Ecto neural progenitor cell (in vitro differentiated cells): ENCODE measurements at places on chromosomes 1 and 21.

GRCh38 chr1:181429462-181429861 lies 53.9 kb upstream of the CACNA1E start:
- no peak for DNase-seq

- no peak for DNase-seq
Observed at GRCh38 chr1:210441028-210441427, 112.3 kb downstream of the HHAT start.

DNA sequence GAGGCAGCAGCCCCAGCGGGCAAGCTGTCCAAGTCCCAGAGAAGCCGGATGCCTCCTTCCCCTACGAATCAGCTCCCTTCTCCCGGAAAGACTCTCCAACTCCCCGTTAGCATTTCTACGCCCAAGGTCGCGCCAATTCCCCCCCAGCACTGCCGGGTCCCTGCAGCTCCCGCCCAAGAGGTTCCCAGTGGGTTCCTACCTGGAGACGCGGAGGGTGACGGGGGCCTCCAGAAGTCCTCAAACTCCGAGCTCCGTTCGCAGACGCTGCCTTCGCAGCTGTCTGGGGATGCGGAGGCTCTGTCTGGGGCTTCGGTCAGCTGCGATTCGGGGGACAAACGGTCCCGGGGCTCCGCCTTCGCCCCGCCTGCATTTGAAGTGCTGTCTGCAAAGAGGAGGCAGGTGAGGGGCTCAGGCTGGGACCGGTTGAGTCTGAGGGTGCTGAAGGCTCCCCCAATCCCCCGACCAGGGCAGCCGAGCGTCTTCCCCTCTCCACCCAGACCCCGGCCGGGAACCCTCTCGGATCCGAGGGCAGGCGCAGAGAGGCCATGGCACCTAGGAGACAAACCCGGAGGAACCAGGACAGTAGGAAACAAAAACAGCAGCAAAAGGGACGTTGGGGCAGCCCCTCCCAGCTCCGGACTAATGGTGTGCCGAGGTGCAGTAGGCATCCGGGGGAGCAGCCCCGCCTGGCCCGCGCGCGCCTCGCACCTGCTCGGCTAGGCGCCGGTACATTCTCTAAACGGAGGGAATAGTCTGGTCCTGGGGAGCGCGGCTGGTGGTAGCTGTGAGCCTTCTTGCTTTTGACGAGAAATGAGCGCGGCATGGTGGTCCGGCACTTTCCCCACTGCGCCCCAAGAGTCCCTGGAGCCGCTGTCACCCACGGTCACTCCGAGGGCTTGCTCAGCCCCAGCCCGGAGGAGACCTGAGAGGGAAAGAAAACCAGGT lies 3.8 kb downstream of the GFI1 start:
- DNase-seq, result peak; percentile 68

DNA sequence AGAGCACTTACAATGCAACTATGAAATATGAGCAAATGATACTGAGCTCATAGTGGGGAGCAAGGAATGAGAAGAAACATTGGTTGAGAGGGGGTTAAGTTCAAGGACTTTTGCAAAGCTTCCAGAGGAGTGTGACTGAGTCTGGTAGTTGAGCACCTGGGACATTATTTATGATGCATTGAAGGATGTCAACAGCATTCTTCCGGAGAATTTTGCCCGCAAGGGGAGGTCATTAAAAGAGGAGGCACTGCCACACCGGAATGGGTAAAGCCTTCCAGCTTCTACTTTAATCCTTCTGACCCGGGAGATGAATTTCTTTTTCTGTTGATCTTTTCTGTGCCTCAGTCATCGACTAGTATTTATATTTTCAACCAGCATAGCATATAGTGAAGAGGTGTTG lies 208.4 kb upstream of the CAMK1G start:
- DNase-seq, result no peak

GRCh38 chr1:192167911-192168700 lies 9.8 kb downstream of the RGS18 start:
- no peak for DNase-seq

GRCh38 chr1:156551869-156552268 lies 20.5 kb downstream of the IQGAP3 start:
- DNase-seq, result no peak

DNA sequence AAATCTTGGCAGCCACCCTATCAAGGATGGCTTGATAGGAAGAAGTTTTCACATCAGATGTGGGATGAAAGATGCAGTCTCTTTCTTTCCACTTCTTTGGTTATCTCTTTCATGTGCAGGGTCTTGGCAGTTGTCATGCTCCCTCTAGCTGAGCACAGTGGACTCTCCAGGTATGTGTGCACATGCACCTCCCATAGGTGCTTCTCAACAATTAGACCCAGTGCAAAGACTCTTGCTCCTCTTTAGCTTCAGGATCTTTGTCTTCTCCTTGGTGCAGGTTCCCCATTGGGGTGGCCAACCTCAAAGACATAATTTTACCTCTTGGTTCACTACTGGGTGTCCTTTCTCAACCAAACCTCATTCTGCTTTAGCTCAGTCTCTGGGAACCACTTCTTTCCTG lies 80.7 kb downstream of the TBX15 start:
- DNase-seq, result no peak

DNA sequence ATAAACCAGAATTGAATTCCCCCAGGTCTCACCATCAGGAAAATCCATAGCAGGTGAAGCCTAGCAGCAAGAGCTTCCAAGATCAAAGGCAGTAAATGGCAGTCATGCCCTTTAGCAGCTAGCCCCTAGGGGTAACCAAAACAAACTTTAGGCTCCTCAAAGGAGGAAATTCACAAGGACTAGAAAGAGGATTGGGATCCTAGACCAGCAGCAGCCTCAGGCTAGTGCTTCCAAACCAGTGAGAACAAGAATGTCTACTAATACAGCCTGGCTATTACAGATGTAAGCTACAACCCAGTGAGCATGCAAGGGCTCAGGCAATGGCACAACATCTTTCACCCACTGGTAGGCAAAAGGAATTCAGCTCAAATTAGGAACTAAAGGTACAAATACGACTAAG lies 11.1 kb upstream of the RIMKLA start:
- DNase-seq, result no peak

DNA sequence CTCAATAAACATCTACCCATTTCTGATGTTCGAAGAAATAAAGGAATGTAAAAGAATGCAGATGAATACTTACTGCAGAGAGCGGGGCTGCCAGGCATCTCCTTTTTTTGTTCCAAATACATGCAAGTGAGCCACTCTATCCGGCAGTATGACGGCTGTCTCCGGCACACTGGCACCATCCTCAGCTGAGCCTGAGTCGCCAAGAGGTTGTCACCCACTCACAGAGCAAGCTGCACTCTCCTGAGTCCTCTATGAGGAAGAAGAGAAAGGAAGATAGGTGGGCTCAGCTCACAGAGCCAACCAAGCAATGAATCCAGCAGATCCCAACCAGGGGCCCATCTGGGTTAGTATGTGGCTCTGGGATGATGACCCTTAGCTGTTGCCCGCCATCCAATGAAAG lies 65.3 kb downstream of the CD46 start:
- no peak for DNase-seq

GRCh38 chr1:34013958-34014737 lies 150.3 kb downstream of the HMGB4 start:
- DNase-seq, result peak; percentile 76

GRCh38 chr1:42657201-42657600 lies 1.0 kb upstream of the PPIH start:
- no peak for DNase-seq

DNA sequence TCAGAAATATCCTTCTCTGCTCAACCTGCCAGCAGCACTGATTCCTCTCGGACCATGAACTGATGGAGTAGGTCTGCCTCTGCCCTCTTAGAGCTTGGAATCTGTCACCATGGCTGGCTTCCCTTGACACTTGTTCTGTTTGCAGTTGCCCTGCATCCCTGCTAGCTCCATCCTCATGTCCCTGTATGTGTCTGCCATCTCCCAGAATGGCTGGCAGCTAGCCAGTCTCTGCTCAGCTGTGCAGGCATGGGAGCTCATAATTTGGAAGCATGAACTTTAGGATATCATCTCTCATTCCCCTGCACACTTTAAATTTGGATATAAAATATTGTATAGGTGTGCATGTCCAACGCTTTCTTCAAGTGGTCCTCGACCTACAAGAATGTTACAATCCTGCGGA lies 95.4 kb downstream of the C1orf94 start:
- DNase-seq, result no peak

GRCh38 chr1:168636200-168636599 lies 59.8 kb downstream of the XCL1 start:
- no peak for DNase-seq

DNA sequence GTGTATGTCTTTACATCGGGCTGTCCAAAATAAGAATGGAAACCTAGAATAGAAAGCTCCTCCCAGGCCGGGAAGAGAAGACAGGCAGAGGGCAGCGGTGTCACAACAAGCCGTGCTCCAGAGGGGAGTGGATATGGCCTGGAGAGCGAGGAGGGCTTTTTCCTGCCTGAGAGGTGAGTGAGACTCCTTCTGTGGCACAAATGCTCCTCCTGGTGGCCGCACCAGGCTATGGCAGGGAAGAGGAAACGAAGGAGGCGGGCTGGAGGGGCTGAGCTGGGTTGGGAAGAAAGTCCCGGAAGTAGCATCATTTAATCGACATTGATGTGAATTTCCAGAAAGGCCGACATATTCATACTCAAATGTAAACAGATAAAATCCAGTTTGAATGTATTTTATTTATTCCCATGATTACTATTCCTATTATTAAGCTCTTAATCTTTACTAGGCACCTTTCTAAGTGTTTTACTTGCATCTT lies 54.7 kb downstream of the MEF2D start:
- DNase-seq, result peak; percentile 91

DNA sequence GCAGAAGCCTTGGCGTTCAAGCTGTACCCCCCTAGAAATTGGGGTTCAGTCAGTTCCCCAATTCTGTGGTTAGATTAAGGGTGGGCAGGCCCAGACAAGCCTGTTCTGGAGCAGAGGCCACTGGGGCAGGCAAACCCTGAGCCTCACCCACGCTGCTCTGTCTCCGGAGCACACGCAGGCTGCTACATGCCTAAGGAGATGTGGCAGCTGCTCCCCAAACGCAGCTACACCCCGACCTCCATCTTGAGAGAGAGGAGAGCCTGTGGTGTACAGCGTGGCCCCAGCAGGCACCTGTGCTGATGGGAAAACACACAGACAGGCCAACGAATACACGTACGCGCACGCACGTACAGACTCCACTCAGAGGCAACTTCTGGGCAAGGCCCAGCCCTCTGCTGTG lies 33.9 kb upstream of the GRHL3 start:
- no peak for DNase-seq

GRCh38 chr1:154158307-154159125 lies 3.6 kb upstream of the NUP210L start:
- no peak for DNase-seq

- DNase-seq, result no peak
Observed at GRCh38 chr1:36776948-36777831, 257.1 kb downstream of the GRIK3 start.

DNA sequence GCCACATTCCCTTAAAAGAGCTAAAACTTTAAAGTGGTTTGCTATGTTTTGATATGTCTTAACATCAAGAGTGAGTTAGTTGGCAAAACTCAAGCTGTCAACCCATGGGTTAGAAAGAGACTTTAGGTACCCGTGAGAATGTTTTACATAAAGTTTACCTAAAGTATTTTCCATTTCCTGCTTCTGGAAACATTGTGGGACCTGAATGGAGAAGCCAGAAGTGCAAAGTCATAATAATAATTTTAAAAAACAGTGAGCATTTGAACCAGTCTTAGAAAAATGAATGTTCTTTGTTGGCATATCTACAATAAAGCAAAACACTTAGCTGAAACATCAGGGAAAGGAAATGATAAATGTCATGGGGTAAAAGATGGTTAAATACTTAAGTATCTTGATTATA lies 34.8 kb downstream of the LRRC8C start:
- DNase-seq, result no peak

GRCh38 chr1:6603238-6603914 lies 707 bp upstream of the KLHL21 start:
- peak; percentile 69 for DNase-seq

DNA sequence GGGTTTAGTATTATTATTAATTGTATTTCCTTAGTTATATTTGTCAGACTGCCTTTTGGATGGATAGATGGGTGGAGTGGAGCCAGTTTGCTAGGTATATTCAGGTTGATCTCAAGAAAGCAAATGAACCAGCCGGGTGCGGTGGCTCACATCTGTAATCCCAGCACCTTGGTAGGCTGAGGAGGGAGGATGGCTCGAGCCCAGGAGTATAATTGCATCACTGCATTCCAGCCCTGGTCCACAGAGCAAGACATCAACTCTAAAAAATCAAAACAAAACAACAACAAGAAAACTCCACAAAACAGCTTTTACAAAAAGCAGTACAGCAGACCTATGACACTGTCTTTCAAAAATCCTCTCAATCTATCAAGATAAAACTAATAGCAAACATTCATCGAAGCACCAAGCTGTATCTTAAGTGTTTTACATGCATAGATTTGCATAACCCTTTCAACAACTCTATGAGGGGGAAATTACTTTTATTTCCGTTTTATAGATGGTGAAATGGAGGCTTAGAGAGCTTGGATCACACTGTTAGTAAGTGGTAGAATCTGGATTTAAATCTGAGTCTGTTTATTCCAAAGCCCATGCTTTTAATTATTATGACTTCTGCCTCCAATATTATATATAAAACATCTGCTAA lies 25.5 kb downstream of the KMO start:
- DNase-seq, result no peak

GRCh38 chr1:181076852-181077251 lies 11.6 kb upstream of the IER5 start:
- DNase-seq, result no peak

DNA sequence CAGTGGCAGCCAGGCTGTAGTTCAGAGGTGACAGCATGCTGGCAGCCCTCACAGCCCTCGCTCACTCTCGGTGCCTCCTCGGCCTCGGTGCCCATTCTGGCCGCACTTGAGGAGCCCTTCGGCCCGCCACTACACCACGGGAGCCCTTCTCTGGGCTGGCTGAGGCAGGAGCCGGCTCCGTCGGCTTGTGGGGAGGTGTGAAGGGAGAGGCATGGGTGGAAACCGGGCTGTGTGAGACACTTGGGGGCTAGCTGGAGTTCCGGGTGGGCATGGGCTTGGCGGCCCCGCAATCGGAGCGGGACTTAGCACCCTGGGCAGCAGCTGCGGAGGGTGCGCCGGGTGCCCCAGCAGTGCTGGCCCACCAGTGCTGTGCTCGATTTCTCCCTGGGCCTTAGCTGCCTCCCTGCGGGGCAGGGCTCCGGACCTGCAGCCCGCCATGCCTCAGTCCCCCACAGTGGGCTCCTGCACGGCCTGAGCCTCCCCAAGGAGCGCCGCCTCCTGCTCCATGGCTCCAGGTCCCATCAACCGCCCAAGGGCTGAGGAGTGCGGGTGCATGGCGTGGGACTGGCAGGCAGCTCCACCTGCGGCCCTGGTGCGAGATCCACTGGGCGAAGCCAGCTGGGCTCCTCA lies 396.8 kb downstream of the FAM72C start:
- DNase-seq, result no peak

GRCh38 chr21:35316456-35316855 lies 267.4 kb upstream of the RUNX1 start:
- no peak for DNase-seq

DNA sequence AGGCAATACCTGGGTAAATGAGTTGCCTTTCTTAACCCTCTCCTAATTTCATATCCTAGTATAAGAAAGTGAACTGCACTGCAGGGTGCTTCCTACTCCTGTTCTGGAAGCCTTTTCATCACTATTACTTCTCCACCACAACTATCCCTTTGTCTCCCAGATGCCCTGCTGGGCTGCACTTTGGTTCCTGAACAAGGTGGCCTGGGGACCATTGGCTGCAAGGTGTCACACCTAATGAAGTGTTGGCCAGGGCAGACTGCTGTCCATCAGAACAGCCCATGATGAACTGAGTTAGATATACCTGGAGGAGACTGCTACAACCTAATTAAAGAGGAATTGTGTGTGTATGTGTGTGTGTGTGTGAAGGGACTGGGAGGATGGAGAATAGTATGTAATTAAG lies 1.9 kb upstream of the KLHDC8A start:
- DNase-seq, result no peak
